Hematopoietic multipotent progenitor cell treated with erythropoietin and hydrocortisone succinate and interleukin-3 and kit ligand, for 8 days (in vitro differentiated cells): ENCODE measurements at places on chromosomes 7 and 10.

DNA sequence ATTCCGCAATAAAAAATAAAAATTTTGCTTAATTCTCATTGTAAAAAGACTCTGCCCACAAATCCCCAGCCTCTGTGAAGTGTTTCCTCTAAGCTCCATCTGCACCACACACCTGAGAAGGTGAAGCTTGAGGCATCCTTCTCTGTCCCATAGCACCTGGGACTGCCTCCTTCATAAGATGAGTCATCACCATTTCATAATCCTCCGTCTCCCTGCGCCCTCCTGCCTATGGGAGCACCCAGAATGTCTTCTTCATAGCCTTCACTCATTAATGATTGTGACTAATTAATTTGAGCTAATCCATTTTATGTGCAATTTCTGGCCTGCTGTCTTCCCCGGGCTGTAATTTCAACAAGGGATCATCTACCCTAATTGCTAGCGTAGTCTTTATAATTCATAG lies 90.3 kb downstream of the WDR11 start:
- no peak for DNase-seq

DNA sequence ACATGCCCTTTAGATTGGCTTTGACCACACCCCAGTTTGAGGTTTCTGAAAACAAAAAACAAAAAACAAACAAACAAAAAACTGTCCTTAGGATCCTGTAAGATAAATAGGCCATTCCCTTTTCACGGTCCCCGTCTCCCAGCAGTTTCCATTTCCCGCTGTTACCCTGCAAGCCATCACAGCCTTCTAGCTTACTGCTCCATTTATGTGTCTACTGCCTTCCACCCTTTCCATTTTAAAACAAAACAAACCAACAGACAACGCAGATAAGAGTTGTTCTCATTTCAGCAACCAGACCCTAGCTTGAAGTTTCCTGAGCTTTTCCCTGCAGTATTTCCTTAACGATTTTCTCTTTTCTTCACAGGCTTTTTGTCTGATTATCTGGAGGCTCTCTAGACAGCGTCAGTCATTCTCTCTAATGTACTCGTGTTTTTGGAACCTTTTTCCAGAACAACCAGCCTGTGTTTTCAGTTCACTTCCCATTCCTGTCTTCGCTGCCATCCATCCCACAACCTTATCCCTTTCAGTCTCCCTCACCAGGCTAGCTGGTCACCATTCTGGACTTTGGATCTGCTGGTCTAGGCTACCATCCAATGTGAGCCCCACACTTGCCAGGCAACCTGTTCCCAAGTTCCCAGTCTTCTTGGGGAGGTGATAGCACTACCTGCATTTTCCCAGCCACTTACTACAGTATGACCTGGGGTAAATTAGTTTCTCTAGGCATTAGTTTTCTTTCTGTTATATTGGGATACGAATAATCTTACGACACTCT lies 317.3 kb upstream of the FZD1 start:
- no peak for DNase-seq

GRCh38 chr10:133131734-133132472 lies 28.1 kb upstream of the KNDC1 start:
- DNase-seq, result no peak

DNA sequence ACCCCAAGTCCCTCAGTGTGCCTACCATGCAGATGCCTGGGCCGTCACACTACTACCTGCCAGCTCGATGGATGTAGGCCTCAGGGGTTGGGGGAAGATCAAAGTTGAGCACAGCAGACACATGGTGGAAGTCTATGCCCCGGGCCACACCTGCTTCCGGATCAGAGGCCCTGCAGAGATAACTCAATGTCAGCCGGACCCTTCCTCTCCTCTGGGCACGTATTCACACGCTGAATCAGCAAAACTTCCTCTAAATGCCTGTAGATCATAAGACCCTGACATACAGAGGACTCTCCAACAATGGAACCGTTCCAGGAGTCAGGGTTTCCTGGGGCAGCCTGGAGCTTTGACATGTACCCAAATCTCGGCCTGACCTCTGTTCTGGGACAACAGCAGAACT lies 3.7 kb downstream of the DDX56 start:
- DNase-seq, result no peak

GRCh38 chr7:108402865-108403264 lies 53.4 kb downstream of the NRCAM start:
- DNase-seq, result no peak

GRCh38 chr10:84375011-84375410 lies 46.6 kb downstream of the CCSER2 start:
- DNase-seq, result peak; percentile 74

GRCh38 chr7:92260248-92260781 lies 14.5 kb downstream of the ANKIB1 start:
- no peak for DNase-seq

- no peak for DNase-seq
Measured at GRCh38 chr10:59867590-59867989, 38.8 kb downstream of the CCDC6 start.

- no peak for DNase-seq
Measured at GRCh38 chr10:6721964-6722615, 142.0 kb upstream of the PRKCQ start.

DNA sequence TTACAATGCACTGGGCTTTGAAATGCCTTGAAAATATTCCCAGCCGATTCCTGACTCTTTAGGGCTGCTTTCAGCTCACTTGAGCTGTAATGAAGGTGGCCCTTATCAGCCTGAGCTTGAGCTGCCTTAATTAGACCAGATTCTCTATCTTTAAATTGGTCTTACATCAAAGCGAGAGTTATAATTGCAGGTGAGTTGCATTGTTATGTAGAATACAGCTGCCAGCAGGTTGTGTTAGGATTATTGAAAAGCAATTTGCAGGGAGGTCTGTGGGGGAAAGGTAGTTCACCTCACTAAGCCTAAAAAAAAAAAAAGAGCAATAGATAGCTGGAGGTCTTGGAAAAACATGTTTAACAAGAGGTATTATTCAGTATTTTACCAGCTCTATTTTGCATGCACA lies 142.2 kb upstream of the HABP2 start:
- no peak for DNase-seq

DNA sequence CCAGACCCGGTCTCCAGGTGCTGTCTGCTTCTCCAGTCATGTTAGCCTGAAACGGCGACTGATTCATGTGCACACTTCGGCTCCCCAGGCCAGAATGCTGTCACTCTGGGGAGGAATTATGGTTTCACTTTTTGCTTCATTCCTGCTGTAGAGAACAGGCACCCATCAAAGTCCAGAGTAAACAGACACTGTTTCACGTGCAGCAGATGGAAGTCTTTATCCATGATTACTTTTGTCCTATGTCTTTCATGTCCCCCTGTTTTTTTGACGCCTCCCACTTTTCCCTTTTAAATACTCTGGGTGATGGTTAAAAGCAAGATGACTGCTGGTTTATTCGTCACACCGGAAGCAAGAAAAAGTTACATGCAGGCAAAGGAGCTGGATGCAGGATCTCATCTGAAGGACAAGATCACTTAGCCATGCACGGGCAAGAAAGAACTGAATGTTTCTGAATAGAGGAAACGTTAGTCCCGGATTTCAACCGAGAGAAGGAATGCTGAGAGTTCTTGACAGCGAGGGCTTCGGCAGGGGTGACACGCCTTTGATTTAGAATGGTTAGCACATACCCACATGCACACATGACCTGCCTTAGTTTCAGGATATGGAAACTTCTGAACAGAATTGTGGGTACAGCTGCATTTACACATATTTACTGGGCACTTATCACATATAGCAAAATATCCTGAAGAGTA lies 250.0 kb upstream of the KLF6 start:
- no peak for DNase-seq

DNA sequence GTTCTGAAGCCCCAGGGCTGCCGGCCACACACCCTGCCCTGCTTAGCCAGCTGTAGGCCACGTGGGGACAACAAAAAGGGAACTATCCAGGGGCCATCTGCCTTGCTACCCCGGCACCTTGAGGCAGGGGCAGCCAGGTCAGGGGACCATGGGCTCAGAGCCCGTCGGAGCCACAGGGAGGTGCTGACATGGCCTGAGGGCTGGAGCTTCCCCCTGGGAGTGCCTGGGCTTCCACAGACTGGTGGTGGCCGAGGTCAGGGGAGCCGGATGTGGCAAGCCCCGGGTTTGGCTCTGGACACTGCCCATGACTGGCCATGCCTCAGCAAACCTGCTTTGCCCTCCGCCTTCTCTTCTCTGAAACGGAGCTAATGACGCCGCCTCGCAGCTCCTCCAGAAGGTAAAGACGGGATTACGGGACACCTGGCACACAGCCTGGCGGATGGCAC lies 178.5 kb downstream of the EBF3 start:
- no peak for DNase-seq

- no peak for DNase-seq
Measured at GRCh38 chr7:19381321-19381720, 236.1 kb upstream of the FERD3L start.
